Stimulated activated CD8-positive, alpha-beta memory T cell treated with anti-CD3 and anti-CD28 coated beads, Interleukin-7, amount 100 ng/mL, for 1 hour (primary cell): ENCODE measurements at places on chromosomes 6 and 20.

- DNase-seq, result no peak
Measured at GRCh38 chr6:73832313-73832712, 136.3 kb downstream of the CD109 start.

DNA sequence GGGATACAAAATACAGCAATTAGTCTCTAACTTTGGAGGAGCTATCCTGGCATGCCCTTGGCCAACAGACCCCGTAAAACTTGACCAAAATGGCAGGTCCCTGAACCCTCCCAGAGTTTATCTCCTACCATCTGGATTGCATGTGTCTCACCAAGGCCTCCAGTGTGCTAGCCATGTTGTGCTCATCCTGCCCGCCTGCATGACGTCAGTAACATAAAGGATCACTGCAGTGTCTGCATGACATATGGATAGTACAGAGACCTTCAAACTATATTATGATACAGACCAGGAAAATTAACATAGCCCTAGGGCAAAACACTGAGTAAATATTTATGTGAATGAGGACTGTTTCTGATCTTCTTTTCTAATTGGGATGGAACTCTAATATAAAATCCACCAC, 25.3 kb downstream of the CPXM1 start:
- no peak for DNase-seq

DNA sequence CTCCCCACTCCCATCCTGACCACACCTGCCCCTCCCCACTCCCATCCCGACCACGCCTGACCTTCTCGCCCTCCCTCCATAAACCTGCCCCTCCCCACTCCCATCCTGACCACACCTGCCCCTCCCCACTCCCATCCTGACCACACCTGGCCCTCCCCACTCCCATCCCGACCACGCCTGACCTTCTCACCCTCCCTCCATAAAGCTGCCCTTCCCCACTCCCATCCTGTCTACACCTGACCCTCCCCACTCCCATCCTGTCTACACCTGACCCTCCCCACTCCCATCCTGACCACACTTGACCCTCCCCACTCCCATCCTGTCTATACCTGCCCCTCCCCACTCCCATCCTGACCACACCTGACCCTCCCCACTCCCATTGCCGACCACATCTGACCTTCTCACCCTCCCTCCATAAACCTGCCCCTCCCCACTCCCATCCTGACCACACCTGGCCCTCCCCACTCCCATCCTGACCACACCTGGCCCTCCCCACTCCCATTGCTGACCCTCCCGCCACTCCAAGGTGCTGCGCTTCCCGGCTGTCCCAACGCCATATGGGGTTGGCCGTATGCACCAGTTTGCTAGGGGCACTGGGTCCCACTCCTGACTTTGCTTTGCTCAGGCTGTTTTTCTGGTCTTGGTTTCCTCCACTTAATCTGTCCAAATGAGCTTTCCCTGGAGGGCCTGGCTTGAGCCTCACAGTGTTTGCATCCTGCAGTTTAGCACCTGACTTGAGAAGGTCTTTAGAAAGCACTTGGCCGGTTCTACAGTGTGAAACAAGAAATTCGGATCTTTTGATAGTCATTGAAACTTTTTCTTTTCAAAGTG, 2.9 kb downstream of the KIF25 start:
- no peak for DNase-seq

DNA sequence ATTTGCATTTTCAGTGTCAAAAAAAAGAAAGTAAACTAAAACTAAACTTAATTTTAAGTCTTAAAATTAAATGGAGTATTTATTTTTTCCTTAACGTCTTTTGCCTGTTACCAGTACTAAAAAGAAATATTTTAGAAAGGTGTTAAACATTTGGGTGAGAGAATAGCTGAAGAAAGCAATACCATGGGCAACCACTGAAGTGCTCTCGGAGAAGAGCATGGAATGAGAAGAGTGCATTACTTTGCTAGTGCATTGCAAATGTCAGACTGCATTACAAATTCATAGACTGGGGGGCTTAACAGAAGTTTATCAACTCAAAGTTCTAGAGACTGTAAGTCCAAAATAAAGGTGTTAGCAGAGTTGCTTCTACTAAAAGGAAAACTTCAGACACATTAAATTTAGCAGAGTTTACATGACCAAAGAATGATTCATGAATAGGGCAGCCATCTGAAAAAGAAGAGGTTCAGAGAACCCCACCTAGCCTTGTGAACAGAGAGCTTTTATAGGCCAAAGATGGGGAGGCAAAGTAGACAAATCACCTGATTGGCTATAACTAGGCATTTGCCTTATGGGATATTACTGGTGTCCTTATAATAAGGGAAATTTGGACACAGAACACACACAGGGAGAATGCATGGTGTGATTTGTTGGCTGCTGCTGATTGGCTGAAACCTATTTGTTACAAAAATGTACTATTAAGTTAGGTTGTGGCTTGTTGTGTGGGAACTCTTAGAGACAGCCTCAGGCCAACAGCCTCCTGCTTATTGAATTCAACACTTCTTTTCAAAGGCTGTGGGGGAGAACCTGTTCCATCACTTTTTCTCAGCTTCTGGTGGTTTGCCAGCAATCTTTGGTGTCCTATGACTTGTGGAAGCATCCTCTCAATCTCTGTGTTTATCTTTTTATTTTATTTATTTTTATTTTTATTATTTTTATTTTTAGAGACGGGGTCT, 106.7 kb upstream of the RREB1 start:
- DNase-seq, result no peak

- DNase-seq, result no peak
Measured at GRCh38 chr6:52262620-52263344, 18.5 kb upstream of the IL17F start.

DNA sequence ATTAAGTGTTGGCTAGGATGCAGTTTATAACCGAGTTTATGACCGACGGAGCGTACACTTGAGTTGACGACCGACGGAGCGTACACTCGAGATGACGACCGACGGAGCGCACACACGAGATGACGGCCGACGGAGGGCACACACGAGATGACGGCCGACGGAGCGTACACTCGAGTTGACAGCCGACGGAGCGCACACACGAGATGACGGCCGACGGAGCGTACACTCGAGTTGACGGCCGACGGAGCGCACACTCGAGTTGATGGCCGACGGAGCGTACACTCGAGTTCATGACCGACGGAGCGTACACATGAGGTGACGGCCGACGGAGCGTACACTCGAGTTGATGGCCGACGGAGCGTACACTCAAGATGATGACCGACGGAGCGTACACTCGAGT, 119.8 kb downstream of the HUS1B start:
- no peak for DNase-seq

DNA sequence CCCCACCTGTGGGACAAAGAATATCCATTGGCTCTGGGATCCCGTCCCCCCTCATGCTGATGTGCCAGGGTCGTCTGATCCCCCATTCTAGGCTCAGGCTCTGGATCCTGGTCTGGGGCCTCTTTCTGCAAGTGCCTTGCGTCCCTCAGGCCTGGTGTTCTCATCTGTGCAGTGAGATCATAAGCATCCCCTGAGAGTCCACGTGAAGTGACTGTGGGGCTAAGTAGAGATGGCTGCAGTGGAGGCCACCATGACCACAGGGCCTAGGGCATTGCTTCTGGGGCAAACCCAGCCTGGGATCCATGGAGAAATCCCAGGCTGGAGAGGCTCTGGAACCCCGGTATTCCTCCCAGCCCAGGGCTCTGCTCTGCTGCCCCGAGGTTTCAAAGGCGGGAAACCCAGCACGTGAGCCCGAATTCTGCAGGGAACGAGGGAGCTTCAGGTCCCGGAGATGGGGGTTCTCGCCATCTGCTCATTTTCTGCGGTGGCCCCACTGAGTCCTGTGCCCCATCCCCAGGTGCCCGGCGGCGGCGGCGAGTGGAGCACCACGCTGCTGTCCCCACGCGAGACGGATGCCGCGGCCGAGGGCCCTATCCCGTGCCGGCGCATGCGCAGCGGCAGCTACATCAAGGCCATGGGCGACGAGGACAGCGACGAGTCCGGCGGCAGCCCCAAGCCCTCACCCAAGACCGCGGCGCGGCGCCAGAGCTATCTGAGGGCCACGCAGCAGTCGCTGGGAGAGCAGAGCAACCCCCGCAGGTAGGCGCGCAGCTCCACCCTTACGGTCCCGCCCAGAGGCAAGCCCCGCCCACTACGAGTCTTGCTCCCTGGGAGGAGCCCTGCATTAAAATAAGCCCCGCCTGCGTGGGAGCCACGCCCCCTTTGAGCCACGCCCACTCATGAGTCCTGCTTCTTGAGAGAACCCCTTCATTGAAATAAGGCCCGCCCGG, 105.5 kb upstream of the MYL9 start:
- DNase-seq, result peak; percentile 70

DNA sequence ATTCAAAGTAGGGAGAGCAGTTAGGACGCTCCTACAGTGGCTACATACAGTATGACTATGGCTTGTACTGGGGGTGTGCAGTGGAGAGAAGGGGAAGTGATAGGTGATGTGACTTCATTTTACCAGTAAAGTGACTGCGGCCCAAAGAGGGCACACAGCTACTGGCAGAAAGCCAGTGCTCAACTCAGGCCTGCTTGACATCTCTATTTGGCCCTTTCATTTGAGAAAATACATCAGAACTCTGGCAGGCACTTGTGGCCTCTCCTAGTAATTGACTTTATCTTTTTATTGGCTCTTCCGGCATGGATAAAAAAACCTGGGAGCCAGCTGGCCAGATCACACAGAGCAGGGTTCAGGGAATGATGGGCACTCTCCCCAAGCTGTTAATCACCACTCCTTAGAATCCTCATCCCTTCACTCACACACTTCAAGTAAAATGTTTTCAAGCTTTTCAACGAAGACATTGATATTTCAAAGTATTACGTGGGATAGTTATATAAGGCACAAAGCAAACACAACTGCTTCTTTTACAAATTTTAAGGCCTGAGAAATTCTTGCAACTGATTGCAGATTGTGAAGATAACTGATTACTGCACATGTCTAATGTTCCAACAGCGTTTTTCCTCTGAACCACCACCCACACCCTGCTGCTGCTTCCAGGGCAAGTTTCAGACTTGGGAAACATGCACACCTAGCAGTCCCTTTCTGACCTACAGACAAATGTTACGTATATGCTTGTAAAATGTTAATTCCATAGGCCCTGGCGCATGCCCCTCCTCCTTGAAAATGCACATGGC, 73.5 kb downstream of the TNFRSF21 start:
- DNase-seq, result no peak

DNA sequence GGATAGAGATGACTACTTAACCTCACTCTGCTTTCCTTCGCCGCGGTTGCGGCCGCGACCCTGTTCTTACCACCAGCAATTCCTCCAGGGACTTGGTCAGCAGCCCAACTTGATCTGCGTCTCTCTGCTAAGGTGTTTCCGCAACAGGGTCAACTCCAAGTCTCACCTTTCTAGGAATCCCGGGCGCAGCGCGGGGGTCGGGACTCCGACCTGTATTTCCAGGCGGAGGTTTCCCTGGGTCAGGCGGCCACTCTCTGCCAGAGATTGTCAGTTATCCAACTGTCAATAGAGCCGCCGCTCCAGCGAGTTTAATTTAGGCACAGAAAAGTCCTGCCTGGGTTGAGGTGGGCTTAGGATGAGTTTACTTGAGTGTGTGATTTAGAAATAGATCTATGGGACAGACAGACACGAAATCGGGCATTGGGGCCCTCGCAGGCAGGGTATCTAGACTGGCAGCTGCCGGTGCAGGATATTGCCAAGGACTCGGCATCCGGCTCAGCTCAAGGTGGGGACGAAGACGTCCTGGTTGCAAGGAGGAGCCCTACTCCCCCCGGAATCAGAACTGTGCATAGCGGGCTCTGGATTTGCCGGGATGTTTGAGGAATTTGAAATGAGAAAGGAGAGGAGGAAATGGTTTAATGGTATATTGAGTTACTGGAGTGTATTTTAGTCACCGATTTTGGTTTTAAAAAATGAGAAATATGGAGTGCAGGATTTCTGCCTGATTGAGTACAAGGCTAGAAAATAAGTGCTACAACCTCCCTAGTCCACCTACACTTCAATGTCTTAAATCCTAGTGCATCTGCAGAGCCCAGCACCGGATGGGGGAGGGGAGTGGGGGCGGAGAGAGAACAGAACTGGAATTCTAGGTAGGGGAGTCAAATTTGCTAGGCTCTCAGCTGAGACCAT, 23.7 kb downstream of the POM121L2 start:
- no peak for DNase-seq

DNA sequence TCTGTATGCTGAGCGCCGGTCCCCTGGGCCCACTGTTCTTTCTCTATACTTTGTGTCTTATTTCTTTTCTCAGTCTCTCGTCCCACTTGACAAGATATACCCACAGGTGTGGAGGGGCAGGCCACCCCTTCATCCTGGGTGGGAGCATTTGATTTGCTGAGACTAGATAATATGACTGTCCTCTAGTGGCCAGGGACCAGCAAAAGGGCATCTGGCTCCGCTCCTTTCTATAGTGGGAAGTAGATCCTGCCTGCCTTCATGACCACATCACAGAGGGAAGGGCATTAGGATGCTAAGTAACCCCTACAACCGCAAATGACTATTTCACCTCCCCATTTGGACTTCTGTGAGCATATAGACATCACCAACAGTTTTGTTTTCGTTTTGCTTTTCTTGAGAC, 64.5 kb downstream of the TRMT6 start:
- DNase-seq, result no peak
